Stimulated activated effector memory CD8-positive, alpha-beta T cell treated with anti-CD3 and anti-CD28 coated beads, Interleukin-12 subunit alpha, Interleukin-12 subunit beta, amount 100 ng/mL, for 72 hours (primary cell): ENCODE measurements at places on chromosomes 1 and 21.

DNA sequence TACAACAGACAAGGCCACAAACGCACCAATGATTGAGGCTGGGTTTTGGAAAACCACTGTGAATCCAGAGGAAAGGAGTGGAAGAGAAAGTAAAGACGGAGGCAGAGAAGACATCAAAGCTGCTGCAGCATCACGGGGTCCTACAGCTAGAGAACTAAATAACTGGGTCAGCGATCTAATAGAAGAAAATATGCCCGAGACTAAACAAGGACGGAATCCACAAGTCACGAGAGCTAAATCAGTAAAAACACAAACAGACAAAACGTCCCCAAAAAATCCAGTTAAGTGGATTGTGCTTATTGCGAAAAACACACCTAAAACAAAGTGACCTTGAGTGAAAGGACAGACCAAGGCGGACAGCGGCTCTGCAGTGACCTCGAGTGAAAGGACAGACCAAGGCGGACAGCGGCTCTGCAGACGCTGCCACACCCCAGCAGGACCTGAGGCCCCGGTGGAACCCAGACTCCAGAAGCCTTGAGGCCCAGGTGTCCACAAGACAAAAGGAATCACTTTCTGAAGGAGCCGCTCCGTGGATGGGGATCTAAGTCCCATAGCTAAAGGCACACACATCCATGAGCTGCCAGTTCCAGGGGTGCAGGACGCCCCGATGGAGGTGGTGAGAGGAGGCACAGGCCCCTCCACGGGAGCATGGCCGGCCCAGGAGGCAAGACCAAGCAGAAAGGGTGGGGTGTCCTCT lies 6.0 kb downstream of the FTCD start:
- no peak for DNase-seq

DNA sequence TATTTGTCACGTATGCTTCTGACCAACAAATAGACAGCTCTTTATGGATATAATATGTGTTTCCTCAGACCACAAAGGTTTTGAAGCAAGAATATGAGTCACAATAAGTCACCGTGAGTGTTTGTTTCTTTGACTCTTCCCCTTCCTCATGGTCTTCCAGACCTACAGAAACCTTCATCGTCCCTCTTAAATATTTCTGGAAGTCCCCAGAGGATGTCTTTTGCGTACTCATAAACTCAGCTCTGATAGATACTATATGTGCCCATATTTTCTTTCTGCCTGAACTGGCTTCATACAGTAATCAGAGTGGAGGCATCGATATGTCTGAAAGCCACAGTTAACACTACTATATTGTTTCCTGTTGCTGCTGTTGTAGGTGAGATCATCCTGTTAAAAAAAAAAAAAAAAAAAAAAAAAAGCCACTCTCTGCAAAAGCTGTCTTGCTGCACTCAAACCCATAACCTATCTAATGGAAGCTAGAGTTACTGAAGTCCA lies 38.4 kb downstream of the ADAMTS1 start:
- DNase-seq = no peak

DNA sequence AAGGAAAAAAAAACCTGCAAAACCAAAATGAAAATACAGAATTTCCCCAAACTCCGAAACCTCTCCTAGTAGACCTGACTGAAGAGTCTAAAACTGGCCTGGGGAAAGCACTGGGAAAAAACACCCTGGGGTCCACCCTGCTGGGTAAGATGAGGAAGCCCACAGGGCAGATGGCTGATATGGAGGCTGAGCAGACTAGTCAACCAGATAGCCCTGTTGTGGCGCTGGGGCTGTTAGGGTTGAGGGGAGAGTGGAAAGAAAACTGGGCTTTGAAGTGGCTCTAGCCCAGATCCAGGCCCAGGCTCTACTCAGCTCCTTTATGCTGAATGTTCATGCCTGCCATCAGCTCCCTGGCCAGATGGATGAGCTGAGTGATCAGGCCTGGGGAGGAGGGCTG lies 6.8 kb upstream of the SLAMF1 start:
- no peak for DNase-seq

DNA sequence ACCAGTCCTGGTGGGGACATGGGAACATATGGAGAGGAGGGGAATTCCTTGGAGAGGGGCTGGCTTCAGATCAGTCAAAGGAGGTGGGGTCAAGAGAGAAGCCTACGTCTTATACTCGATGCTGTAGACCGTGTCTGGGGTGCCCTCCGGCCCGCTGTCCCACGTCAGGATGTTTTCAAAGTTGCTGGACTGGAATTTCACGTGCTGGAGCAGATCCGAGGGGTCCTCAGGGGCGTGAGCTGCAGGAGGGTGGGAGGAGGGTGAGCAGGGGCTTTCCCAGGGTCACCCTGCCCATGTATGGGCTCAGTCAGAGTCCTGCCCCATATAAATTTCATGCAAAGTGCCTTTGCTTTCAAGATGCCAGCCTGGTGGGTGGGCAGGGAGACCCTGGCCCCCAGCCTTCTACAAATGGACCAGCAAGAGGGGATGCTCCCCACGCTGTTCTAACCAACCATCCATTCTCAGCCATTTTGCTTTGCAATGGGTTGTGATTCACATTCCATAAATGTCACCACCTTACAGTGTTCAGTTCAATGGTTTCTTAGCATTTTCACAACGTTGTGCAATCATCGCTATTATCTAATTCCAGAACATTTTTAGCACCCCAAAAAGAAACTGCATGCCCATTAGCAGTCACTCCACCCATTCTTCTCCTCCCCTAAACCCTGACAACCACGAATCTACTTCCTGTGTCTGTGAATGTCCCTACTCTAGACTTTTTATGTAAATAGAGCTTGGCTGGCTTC lies 4.3 kb downstream of the IL22RA1 start:
- no peak for DNase-seq

- DNase-seq = no peak
These were observed 520 bp downstream of the TNFRSF18 start for GRCh38 chr1:1205769-1206375.

DNA sequence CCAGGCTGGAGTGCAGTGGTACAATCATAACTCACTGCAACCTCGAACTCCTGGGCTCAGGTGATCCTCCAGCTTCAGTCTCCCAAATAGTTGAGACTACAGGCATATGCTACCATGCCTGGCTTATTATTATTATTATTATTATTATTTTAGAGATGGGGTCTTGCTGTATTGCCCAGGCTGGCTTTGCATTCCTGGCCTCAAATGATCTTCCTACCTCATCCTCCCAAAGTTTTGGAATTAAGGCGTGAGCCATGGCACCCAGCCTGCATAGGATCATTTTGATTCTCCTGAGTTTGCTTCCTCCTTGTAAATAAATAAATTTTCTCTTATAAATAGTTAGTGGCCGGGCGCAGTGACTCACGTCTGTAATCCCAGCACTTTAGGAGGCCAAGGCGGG lies 6.2 kb downstream of the DDI2 start:
- DNase-seq = no peak

DNA sequence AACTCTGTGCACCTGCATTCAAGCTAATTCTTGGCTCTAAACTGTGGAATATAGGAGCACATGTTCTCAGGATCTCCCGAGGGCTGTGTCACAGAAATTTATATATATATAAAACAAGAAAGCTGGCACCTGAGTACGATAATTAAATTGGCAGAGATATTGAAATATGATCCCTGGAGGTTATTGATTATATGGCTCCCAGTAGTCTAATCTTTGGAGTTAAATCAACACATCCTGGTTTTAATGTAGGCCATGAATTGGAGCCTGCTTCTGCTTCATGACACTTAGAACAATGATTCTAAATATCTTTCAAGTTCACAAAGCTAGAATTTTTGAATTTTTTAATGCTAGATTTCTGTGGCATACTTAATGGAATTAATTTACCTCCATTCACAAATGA lies 84.3 kb downstream of the CTH start:
- DNase-seq = no peak

GRCh38 chr21:32886339-32886738 lies 114.8 kb upstream of the PAXBP1 start:
- no peak for DNase-seq

GRCh38 chr1:96538883-96539282 lies 182.7 kb upstream of the PTBP2 start:
- DNase-seq = no peak

DNA sequence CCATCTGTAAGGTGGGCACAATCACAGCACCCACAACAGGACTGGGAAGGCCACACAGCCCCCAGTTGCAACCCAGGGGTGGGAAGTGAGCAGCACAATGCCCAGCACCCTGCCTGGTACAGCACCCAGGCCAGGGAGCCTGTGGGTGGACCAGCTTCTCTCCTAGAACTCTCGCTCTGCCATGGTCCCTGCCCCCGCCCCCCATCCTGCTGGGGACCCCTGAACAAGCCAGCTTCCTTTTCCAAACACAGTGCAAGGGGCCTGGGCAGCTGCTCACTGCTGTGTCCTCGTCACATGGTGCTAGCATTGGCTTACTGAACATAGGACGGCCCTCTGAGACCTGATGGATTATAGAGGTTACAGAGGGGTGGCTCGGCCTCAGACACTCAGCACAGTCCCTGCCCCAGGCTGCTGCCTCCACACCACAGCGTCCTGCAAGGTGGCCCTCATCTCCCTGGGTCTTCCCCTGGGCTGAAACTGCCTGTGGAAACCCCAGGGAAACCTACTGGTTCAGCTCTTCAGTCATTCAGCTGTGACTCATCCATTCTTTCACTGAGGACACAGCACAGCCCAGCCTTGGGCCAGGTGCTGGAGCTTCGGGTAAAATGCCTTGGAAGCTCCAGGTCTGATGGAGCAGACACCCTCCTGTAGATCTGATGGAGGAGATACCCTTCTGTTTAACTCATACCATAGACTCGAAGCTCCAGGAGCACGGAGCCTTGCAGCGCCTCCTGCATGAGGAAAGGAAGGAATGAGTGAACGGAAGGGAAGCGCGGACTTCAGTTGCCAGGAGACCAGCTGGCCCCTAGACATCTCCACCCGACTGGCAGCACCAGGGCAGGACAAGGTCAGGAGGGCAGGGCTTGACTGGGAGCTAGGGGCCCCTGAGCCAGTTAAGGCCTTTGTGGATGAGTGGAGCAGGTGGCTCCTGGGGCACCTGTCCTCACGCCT lies 8.1 kb upstream of the PRDM16 start:
- no peak for DNase-seq

- DNase-seq = no peak
These were observed 136.0 kb downstream of the LTN1 start for GRCh38 chr21:28856588-28857250.

DNA sequence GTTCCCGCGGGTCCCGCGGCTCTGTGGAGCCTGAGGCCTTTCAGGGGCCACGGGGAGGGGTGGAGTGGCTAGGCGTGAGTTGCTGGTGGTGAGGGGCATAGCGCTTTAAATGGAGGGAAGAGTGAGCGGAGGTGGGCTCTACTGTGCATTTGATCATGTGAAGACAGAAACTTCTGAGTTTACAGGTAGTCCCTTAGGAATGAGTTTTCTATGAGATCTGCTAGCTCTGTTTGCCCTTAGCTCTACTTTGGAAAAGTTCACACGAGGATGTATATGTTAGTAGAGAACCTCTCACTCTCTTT lies 593 bp downstream of the ST6GALNAC3 start:
- no peak for DNase-seq

GRCh38 chr1:66681686-66682085 lies 70.6 kb upstream of the DYNLT5 start:
- DNase-seq = no peak

DNA sequence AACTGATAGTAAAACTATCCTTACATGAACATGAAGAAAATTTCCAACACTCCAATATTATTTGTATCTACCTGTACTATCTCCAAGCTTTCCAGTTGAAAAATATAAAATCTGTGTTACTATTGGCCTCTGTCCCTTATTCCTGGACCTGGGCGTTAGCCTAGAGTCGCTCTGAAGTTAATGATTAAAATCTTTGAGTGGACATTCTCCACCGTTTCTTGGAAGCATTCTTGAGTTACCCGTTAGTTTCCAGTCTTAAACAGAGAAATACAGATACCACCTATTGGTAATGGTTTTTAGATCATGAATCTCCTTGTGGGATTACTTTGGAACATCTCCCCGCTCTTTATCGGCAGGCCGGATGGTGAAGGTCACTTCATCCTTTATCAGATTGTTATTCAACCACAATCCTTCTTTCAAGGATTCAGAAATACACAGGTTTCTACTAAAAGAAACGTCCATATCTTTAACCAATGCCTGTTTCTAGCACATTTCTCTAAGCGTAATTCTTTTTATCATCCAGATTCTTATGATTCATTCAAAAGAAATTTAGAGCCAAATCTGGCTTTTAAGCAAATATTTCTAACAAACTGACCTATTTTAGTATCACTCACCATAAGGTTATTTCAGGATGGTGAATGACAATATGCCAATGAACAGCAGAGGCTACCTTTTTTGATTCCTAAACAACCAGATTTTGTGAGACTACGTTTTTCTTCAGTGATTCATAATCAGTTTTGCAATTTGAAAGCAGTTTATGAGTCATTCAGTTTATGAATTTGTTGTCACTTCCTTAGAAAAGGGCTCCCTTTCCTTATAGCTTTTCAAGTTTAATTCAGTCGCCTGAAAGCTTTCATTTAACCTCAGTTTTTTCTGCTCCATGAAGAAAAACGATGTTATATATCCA lies 70.2 kb upstream of the ERRFI1 start:
- no peak for DNase-seq

DNA sequence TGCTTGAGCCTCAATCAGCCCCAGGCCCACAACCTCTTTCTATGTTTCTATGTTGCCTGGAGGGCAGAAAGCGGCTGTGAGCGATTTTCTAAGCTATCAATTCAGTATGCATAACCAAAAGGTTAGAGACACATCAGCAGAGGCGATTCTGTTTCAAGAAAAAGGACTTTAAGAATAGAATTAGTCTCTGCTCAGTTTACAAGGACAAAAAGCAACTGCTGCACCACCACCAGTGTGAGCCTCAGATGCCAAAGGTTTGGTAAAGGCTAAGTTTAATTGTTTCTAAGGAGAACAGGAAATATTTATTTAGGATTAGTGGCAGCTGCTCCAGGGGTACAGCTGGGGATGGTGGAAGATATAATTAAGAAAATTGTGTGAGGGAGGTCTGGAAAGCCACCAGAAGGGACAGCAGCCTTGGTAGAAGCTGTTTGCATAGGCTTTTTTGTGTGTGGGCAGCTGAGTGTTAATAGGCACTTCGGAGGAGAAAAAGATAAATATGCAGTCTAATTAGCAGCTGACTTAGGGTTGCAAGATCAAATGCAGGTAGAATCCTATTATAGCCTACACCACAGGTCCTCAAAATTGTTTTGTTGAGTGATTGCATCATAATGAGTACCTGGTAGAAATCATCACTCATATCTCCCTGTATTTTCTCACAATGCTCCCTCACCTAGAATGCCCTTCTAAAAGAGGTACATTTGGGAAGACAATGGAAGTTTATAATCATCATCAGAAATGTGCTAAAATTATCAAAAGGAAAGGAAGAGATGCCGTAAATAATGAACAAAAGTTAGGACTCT lies 35.8 kb downstream of the ZC3H11B start:
- no peak for DNase-seq
